ENCODE measurements at places on chromosomes 2 and 18.

GRCh38 chr2:235073868-235074413, 122.1 kb downstream of the SH3BP4 start:
- DNase-seq = no peak

GRCh38 chr18:69402533-69402989, 1.9 kb downstream of the DOK6 start:
- no peak for DNase-seq

DNA sequence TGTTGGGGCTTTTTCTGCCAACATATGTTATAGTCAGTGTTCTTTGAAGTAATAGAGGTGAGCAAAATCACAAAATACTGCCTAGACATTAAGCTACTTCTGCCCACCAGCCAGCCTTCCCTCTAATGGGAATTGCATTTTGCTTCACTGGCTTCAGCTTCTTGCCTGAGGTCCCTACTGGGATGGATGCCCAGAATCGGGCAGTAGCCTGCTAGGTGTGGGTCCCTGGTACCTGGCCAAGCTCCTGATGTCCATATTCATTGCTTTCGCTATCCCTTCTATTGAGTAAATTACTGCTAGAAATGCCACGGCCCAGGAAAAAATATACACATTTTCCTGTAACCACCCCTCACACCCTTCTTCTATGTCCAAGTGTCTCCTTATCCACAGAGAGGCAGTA, 27.0 kb downstream of the CRYGD start:
- no peak for DNase-seq

GRCh38 chr2:54424555-54425163, 31.5 kb upstream of the SPTBN1 start:
- DNase-seq = no peak

DNA sequence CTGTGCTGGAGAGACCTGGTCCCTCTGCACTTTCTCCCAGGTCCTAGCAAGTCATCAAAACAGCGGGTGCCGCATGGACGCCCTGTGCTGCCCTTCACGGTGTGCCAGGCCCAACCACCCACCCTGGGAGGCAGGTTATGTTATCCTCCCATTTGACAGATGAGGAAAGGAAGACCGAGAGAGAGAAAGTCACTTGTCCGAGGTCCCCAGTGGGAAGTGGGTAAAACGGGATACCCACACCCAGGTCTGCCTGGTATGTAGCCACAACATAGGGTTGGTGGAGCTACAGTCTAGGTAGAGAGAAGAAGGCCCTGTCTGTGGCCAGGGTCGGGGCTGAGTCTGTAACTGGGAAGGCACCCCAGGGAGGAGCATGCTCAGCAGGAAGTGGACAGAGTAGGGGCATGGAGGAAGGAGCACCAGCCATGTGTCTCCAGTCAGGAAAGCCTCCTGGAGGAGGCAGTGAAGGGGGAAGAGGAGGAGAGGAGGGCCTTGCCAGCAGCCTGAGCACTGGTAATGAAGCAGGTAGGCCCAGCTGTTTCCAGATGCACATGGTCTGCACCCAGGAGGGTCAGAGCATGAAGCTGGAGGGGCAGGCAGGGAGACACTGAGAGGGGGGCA, 98.4 kb downstream of the ZFP36L2 start:
- no peak for DNase-seq

DNA sequence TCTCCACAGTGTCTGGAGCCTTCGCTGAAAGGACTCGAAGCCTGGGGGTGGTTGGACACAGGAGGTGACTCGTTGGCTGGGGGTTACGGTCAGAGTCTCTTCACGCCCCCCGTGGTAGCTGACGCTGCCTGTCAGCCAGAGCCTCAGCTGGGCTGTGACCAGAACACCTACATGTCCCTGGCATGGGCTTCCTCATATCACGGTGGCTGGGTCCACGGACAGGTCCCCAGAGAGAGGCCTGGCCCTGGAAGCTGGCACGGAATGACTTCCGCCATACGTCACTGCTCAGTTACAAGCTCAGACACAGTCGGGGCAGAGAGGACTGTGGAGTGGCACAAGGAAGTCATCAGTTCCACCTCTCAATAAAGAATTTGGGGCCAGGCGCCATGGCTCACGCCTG, 28.5 kb downstream of the ITGB1BP1 start:
- no peak for DNase-seq

- DNase-seq = peak; percentile 49
These were observed 2.4 kb upstream of the HOXD12 start for GRCh38 chr2:176096986-176097819.

DNA sequence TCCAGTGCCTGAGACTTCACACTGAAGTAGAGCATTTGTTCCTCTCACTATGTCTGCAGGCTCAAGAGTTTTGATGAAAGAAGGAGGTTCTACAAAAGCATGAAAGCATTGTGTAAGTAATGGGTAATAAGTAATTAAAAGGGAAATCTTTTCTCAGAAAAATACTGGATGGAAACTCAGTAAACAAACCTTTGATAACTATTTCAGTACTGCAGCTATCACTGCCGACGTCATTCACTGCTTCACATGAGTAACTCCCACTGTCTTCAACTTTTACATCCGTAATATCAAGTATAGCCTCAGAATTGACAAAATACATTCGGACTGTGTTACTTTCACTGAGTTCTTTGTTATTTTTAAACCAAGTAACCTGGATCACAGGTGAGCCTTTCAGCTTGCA, 72.7 kb downstream of the TTN start:
- DNase-seq = no peak

DNA sequence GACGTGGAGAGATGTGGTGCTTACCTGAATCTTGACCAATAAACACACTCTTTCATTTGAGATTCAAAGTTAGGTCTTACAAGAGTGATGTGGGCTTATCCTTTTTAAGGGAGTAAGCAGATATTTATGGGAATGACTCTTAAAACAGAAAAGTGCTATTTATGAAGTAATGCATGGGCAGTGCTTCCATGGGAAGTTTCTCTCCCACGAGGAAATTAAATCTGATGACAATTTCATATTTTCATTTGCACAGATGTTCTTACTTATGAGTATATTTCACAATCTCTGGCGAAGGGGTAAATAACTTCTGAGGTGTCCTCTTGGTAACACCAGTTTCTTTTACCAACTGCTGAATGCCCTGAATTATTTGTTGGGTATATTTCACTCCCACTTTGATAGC, 21.0 kb downstream of the PNPT1 start:
- peak; percentile 41 for DNase-seq

DNA sequence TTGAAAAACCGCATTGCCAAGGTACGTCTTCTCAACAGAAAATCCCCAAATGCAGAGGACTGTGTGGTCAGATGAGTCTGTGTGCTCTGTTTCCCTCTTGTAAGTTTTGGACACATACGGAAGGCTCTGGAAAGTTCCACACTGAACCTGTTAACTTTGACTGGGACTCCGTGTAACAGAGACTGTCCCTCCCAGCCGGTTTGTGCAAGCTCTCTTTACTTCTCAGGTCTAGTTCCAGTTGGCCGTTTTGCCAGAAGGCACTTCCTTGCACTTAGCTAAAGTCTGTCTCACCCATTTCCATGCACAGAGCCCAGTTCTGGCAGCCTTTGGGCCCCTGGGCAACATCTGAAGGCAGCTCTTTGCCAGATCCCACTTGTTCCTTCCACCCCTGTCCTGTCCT, 22.0 kb downstream of the EFHD1 start:
- DNase-seq = no peak

GRCh38 chr18:11857177-11857887, 6.1 kb downstream of the CHMP1B start:
- peak; percentile 99 for DNase-seq

GRCh38 chr2:101474731-101475384, at the start of gene RFX8:
TSS of gene RFX8 (minus strand) at chr2:101475112. CDS start at chr2:101466848, 8,264 bp downstream.
- DNase-seq = peak; percentile 95

GRCh38 chr2:205755923-205756322, 73.6 kb downstream of the NRP2 start:
- DNase-seq = peak; percentile 77

DNA sequence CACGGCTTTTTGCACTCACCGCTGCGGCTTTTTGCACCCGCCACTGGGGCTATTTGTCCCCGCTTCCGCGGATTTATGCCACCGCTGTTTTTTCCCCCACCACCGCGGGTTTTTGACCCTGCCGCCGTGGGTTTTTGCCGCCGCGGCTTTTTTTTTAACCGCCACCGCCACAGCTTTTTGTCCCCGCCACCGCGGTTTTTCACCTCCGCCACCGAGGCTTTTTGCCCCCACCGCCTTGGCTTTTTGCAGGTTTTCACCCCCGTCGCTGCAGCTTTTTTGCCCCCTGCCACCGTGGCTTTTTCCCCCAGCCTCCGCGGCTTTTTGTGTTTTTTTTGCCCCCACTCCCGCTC, 2796.7 kb upstream of the TEKT4 start:
- DNase-seq = no peak

GRCh38 chr18:9106800-9107584, 4.5 kb downstream of the NDUFV2 start:
- no peak for DNase-seq

DNA sequence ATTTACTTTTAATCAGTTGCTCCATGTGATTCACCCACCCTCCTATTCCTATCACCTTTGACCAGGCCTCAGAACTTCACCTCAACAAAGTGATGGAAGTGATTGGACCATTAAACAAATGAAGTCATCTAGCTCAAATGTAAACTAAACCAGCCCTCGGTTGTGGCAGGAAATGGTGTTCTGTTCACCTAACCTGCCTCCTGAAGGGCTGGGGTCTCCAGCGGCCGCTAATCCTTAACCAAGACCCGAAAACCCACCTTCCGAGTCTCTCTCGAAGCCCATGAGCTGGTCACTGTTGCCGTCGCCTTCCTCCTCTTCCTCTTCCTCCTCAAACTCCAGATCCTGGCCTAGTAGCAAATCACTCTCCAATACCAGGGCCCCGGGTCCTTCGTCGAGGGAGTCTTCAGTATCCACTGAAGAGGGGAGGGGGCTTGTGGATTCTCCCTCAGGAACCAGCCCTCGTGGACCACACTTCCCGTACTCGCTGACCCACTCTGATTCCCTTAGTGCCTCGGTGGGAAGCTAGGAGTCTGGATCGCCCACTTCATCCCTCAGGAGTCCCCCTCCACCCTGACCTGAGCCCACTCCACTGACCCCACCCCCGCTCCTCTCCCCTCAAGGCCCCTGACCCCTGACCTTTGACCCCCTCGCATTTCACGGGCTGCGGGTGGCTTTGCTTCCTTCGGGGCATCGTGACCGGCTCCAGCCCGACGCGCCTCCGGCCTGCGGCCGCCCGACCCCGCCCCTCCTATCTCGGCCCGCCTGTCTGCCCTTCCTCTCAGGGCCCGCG, 503 bp downstream of the ZNF513 start:
- peak; percentile 63 for DNase-seq

DNA sequence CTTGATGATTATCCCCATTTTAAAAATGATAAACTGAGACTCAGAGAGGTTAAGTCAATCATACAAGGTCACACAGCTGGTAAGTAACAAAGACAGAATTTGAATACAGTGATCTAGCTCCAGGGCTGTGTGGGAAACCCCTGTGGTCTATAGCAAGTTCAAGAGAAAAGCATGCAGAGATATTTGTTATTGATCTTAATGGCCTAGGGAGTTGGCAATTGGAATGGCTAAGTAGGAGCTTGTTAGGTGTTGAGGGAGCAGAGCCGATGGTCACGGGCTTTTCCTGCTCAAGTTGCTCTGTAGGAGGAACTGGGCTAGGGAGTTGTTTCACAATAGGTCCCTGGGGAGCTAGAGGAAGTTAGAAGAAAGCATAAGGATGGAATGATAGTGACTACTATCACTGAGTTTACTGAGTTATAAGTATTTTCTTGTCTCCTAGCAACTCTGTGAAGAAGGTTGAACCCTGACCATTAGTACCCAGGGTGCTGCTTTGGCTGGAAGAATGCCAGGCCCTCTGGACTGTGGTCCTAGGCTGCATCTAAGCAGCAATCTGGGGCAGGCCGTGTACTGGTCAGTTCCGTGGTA, 30.0 kb downstream of the RNF125 start:
- peak; percentile 14 for DNase-seq

DNA sequence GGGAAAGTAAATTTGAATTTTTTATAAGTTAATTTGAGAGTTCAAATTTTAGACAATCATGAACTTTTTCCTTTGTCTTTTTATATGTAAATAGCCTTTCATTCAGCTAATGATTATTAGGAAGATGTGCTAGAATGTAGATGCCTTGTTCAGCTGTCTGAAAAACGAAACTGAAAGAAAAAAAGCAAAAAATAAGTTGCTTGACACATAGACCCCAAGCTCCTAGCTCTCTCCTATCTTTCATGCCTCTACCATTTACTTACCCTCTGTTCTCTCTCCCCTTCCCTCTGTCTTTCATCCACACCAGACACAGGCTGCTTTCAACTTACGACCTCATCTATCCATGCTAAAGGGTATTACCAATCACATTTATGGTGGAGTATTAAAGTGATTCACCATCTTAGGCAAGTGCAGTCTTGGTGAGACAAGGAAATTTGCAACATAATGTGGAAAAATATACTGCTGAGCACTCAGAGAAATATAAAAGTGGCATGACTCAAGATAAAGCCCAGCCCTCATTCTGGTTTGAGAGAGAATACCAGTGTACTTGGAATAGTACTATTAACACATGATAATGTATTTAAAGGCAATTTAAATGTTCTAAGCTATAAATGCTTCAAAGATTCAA, 425.6 kb downstream of the SUCLG1 start:
- DNase-seq = no peak

DNA sequence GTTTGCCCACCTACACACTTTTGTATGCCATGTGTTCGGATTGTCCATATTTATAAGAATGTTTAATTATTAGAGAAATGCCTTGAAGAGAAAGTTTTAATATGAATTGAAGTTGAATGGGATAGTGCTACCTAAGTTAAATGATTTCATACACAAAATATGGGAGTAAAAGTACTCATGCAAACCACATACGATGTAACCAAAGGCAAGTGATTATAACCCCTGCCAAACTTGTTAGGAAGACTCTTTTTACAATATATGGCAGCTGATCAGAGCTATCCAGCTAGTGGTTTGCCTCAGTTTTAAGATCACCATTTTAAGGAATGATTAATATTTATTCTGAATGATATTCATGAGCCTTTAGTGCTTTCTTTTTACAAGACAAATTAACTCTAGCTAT, 106.7 kb downstream of the MYO1B start:
- DNase-seq = peak; percentile 39

GRCh38 chr2:47239119-47239969, 84.2 kb upstream of the STPG4 start:
- DNase-seq = no peak

GRCh38 chr2:216453955-216454614, 41.8 kb downstream of the SMARCAL1 start:
- DNase-seq = no peak

- no peak for DNase-seq
These were observed 81.6 kb upstream of the CTDP1 start for GRCh38 chr18:79597831-79598632.

GRCh38 chr2:220276741-220277444, 649.5 kb downstream of the SLC4A3 start:
- DNase-seq = peak; percentile 54

GRCh38 chr18:7317804-7318231, 86.9 kb downstream of the LRRC30 start:
- DNase-seq = no peak

- DNase-seq = no peak
These were observed 167.6 kb downstream of the VWC2L start for GRCh38 chr2:214578442-214578841.
